ENCODE measurements at places on chromosomes 7 and 10.

- DNase-seq = no peak
Measured at GRCh38 chr10:125159932-125160855, at the start of gene CTBP2. TSS of gene CTBP2 (minus strand) at chr10:125160563.

DNA sequence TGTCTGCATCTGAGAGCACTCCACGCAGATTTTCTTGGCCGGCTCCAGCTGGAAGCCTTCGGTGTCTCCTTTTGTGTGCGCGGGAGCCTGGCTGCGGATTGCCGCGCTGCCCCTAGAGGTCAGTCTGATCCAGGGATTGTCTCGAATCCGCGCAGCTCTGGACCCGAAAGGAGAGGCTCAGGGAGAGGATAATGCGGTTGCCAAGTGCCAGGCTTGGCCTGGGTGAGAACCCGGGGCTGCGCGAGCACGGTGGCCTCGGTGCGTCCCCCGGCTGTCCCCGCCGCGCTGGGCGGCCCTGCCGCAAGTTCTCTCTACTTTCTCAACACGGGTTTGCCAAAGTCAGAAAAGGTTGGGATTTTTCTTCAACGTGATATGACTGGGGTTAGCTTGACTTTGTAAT is 140.9 kb downstream of the ADCYAP1R1 start:
- DNase-seq = peak; percentile 52

GRCh38 chr10:89888321-89889070 is 187.1 kb downstream of the KIF20B start:
- peak; percentile 45 for DNase-seq

DNA sequence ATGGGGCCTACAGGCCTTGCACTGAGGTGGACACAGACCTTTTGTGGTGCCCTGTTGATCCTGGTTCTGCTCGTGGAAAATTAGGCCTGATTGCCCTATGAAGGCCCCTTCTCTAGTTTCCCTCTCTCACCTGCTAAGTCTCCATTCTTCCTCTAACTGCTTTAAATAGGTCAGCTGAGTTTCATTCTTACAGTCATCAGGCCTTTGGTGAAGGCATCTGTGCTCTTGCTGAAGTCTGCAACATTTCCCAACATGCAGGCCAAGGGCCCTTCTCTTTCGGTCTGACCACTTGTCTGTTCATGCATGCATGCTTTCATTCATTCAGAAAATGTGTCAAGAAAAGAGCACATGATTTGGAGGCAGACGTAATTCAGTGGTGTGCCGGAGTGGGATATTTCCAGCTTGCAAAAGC is 244.0 kb downstream of the BUB3 start:
- peak; percentile 86 for DNase-seq

DNA sequence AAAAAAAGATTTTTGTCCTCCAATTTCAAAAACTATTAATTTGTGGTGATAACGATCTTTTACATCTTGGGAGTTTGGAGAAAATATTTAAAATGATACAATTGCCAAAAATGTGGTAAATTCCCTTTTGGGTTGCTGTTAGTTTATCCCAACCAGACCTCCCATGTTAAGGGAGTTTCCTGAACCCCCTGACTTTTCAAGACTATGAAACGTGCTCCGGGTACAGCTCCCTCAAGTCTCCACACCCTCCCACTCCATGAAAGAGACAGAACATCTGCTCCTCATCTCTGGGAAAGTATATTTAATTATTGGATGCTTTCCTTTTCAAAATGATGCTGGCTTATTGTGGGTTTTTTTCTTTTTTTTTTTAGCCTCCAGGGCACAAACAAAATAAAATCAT is 534.6 kb upstream of the NRP1 start:
- no peak for DNase-seq

DNA sequence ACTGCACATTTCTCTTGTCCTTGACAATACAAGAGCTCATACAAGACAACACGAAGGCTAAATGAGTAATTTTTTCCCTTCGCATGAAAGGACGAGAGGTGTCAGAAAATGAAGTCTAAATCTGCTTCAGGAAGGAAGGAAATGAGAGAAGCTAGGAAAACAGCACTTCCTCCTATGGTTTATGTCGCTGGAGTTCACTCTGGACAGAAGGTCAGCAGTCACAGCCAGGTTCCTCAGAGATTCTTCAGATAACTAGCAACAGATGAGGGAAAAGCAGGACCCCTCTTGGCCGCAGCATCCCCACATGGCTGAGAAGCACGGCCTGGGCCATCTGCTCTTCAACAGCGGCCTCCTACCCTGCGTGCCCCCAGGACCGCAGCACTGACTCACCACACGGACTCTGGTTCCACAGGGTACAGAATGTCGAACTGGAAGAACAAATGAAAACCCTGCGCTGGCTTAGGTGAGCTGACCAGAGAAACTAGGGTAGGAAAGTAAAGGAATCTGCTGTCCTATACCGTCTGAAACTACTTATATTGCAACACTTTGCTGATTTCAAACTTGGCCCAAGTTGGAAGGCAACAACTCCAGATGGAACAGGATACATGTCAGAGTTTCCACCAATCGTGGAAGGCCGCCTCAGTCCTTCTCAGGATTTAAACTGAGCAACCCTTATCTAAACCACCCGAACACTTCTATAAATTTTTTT is 26.3 kb downstream of the DNMBP start:
- no peak for DNase-seq

DNA sequence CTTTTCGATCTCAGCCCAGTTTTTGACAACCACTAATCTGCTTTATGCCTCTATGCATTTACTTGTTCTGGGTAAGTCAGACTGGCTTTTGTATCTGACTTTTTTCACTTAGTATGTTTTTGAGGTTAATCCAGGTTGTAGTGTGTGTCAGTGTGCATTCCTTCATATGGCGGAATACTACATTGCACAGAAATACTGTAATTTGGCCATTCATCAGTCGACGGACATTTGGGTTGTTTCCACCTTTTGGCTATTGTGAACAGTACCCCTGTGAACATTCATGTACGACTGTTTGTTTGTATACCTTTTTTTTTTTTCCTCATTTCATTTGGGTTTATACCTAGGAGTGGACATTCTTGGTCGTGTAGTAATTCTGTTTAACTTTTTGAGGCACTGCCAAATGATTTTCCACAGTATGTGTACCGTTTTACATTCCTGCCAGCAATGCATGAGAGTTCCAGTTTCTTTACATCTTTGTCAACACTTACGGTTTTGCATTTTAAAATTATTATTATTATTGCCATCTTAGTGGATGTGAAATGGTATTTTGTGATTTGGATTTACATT is 57.4 kb downstream of the MKLN1 start:
- DNase-seq = no peak

DNA sequence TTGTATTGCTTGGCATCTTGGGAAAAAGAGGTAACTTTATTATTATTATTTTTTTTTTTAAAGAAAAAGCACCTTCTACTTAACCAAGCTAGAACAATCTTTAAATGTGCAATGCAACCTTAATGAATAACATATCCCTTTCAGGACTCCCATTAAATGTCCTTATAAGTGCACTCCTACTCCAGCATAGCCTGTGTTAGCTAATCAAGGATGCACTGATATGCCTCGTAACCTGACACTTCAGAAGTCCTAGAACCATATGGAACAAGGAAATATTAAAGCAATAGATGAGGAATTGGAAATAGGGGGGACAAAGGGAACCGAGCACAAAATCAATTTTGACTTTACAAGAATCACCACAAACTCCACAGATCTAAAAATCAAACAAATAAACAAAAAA is 522.4 kb downstream of the PARD3 start:
- no peak for DNase-seq

- no peak for DNase-seq
Measured at GRCh38 chr10:131979821-131980270, 1.9 kb downstream of the BNIP3 start.

- DNase-seq = no peak
Measured at GRCh38 chr7:94179466-94179865, 175.3 kb upstream of the BET1 start.

DNA sequence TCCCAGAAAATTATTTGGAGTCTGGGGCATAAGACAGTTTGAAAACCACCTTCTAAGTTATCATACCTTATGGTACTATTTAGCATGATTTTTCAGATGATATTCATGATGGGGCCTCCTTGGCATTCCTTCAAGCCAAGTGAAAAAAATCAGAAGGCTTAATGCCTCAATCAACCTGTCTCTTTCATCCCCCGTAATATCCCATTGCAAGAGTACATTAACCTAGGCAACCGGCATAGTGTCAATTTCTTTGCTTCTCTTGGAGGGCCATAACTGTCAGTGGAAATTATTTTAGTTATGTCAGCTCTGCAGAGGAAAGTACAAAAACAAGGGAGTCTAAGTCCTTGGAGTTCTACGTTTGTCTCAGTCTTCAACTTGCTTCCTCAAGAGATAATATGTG is 43.4 kb downstream of the INHBA start:
- DNase-seq = no peak

DNA sequence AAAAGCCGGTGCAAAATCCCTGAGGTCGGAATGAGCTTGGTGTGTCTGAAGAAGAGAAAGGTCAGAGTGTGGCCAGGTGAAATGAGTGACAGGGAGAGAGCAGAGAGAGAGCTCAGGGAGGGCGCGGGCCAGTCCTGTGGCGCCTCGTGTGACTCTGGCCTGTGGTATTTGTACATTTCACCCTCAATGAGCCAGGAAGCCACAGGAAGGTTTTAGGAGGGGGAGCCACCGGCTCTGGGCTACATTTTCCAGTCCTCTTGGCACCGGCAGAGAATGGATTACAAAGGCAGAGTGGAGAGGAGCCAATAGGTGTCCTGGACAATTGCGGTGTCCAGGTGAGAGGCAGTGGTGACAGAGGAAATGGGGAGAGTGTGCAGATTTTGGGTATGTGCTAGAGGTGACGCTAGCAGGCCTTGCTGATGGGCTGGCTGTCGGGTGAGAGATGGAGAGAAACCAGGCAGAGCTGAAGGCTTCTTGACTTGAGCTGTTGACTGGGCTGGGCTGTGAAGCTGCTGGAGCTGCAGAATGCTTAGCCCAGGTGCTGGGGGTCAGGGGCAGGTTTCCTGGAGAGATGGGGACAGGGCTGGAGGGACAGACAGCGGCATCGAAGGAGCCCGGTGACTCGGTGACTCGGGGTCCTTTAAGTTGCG is 38.1 kb downstream of the COL13A1 start:
- DNase-seq = peak; percentile 61

DNA sequence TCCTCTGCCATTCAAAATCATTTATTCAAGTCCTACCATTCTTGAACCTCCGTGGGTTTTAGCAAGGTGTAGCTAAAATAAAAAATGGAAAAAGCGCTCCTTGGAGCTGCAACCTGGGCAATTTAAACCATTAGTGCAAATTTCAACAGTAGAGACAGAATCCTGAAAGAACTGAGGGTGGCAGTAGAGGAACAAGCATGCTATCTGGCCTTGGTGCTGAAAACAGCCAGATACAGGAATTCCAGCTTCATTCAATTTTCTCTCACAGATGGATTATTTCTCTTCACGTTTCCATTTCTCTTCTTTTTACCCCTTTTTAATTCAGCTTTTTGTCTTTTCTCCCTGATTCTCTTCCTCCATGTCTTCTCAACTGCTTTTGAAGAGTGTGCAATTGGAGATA is 77.7 kb downstream of the OTUD1 start:
- peak; percentile 13 for DNase-seq

GRCh38 chr10:121891103-121891502 is 36.7 kb downstream of the ATE1 start:
- DNase-seq = no peak

GRCh38 chr7:116162254-116162653 is 48.1 kb upstream of the TES start:
- DNase-seq = no peak

GRCh38 chr7:150586068-150586784 is 19.0 kb downstream of the GIMAP4 start:
- no peak for DNase-seq

DNA sequence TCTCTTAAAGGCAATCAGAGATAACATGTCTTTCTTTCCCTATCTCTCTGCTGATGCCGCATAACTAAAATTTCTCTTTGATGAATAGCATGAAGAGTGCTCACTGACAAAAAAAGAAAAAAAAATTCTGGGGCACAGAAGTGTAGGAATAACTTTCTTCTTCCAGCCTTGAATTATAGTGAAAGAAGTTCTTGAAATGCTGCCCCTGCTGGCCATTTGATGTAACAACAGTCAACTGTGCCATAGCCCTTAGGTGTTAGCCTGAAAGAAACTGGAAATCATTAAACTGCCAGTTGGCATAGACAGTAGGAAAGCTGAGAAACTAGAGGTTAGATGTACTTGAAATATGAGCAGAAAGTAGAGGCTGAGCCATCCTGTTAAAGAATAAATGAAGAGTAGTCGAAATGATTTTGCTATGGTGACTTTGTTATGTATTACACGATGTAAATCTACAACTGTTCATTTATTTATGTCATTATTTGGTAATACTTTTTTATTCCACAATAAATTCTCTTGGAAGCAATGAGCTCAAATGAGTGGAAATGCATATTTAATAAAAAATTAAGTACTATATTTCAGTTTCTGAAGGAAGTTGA is 48.3 kb upstream of the FAM171A1 start:
- peak; percentile 52 for DNase-seq

DNA sequence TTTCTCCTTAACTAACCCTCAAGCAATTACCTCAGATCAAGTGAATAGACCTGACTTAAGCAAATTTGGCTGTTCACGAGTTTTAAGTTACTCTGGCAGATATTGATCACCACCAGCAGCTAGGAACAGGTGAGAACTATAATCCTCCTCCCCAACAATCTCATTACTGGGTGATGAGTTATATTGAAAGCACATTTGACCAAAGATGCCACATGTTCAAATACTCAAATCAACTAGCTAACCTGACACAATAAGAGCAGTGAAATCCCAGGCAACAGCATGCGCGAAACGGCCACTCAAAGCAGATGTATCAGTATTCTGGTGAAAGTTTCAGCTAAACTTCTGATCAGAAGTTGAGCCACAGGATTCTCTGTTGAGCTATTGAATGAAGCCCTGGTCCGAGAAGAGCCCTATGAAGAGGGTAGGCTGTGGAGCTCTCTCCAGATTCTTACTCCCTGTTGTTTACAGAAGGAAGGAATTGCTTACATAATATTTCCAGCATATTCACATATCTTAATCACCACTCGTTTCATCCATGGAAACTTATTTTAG is 52.6 kb downstream of the CAV1 start:
- DNase-seq = no peak

DNA sequence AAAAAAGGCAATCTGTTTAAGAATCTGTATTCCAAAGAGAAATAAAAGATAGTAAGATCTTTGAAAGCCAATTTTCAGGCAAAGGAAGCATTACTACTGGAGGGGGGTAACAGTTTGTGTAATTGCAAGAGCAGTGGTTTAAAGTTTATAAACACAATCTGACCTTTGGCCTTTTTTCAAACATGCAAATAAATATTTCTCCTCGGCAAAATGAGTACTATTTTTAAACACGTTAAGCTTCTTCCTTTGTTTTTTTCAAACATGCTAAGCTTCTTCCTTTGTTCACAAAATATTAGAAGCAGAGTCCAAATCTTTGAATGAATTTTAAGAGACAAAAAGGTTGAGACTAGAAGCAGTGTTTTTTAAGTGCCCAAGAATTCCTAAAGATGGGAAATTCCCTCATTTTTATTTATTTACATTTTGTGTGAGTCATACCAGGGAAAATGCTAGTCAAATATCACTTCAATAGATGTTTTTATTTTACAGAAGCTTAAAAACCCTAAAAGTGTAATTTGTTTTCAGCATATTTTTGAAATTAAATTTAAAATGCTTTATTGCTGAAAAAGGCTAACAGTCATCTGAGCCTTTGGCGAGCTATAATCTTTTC is 229.3 kb downstream of the GPR37 start:
- DNase-seq = no peak

GRCh38 chr10:86596266-86596665 is 58.1 kb upstream of the OPN4 start:
- no peak for DNase-seq

- no peak for DNase-seq
Measured at GRCh38 chr7:55504093-55504859, 68.0 kb downstream of the VOPP1 start.

All from RPMI8226 (cell line).